ENCODE measurements at places on chromosomes 5 and 9.

- no peak for DNase-seq
Measured at GRCh38 chr9:128898382-128898781, 16.4 kb downstream of the LRRC8A start.

GRCh38 chr9:103802068-103802467 lies 292.0 kb upstream of the SMC2 start:
- DNase-seq: no peak

GRCh38 chr5:36877667-36878391 lies 1.3 kb downstream of the NIPBL start:
- no peak for DNase-seq

- no peak for DNase-seq
Measured at GRCh38 chr9:73121375-73121935, 30.2 kb upstream of the ANXA1 start.

DNA sequence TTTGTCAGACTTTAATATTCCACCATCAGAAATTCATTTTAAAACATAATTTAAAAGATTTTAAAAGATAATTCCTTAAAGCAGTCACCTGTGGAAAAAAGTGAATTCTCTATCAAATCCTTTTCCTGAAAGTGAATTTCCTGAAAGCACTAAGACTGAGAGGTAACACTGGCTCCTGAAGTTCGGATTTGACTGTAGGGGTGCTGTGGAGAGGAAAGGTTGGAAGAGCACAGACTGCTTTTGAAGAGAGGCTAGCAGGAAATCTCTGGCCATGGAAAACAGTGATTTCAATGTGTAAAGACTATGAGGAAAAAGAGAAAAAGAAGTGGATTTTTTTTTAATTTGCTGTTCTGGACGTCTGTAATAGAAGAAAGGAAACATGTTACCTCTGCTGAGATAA lies 35.7 kb upstream of the TMEM161B start:
- no peak for DNase-seq

DNA sequence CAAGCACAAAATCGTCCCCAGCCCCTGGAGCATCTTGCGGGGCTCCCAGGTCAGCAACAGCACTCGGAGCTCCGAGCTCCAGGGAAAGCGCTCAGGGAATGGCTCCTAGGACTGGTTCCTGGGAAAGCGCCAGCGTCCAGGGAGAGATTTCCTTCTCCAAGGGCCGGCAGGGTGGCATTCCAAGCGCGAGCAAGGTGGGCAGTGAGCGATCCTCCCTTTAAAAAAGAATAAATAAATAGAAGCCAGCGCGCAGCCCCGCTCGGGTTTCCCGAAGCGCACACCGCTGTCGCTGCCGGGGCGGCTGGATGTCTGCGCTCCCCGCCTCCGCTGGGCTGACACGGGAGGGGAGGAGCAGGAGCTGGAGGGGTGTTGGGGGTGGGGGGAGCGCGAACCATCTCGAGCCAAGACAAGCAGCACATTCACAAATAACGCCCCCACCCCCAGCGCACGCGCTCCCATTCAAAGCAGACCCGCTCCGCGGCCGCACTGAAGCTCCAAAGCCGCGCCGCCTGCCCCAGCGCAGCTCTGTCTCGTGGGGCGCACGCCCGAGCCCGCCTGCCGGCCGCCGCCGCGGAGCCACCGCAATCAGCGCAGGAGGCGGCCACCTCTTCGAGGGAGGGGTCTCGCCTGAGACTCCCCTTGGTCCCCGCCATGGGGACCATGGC lies 327.4 kb downstream of the SH3GL2 start:
- DNase-seq: no peak

GRCh38 chr5:68258531-68258930 lies 43.0 kb downstream of the PIK3R1 start:
- no peak for DNase-seq

GRCh38 chr5:153066281-153066680 lies 424.2 kb upstream of the GRIA1 start:
- no peak for DNase-seq

- no peak for DNase-seq
Measured at GRCh38 chr5:96016216-96016615, 54.6 kb upstream of the ELL2 start.

DNA sequence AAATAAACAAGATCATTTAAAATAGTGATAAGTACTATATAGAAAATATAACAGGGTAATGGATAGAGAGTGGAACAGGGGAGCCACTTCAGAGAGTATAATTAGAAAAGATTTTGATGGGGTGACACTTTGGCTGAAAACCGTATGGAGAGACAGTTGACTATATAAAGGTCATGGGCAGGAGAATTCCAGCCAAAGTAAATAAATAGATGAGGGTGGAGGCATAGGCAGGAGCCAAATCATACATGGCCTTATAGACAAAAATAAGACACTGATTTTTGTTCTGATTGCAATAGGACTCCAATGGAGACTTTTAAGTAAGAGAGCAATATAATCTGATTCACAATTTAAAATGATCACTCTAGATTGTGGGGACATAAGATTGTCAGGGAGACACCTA lies 37.5 kb upstream of the NUDT12 start:
- DNase-seq: no peak

DNA sequence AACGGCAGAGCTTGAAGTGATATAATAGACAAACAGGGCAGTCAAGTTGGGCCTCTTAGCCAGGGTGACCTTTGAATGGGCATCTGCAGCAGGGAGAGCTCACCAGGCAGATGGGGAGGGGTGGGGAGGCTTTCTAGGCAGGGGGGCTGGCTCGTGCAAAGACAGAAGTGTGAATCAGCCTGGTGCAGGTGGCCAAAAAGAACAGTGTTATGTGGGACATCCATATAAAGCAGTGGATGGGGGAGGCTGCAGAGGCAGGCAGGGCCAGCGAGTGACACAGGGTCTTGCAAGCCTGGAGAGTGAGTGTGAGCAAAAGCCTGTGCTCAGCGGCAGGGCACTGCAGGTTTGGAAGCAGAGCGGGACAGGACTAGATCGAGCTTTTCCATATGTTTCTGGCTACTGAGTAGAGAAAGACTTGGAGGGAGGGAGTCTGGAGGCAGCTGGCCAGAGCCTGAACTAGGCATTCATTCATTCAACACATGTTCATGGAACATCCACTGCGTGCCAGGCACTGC lies 14.2 kb upstream of the TTLL11 start:
- no peak for DNase-seq

DNA sequence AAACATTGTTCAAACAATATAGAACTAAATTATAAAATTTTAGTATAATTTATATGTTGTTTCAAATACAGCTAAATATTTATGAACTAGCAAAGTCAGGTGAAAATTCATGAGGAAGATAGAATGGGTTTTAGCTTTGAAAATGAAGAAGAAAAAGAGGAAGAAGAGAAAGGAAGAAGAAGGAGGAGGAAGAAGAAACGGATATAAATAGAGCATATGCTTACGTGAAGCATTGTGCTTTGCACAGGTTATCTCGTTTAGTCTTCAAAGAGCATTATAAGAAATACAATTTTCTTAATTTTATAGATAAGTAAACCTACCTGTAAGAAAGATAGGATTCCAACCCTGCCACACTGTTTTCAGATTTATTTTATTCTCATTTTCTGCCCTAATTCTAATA lies 620.6 kb upstream of the DAB2 start:
- DNase-seq: no peak

DNA sequence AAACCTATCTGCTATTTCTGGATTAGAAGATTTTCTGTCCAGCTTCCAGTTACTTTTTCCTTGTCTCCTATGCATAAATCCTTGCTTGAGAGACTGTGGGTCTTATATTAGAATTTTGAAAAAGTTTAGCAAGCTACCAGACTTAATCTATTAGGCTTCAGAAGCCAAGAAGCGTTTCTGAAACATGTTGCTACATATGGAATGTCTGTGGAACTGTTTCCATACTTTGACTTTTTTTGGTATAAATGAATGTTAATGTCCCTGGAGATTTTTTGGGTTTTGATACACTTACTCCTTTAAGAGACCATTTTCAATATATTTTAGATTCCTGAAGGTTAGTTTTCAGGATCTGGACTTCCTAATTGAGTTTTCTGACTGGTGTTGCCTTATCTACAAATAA lies 191.4 kb upstream of the SGCD start:
- no peak for DNase-seq

DNA sequence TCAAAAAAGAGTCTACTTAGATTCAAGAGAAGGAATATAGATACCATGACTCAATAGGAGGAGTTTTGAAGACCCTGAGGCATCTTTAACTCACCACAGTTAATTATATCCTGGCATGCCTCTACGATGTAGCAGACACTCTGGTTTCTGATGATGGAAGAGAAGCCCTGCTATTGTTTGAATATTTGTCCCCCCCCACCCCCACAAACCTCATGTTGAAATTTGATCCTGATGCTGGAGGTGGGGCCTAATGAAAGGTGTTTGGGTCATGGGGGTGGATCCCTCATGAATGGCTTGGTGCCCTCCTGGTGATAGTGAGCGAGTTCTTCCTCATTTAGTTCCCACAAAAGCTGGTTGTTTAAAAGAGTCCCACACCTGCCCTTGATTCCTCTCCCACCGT lies 147.9 kb upstream of the TBCA start:
- no peak for DNase-seq

DNA sequence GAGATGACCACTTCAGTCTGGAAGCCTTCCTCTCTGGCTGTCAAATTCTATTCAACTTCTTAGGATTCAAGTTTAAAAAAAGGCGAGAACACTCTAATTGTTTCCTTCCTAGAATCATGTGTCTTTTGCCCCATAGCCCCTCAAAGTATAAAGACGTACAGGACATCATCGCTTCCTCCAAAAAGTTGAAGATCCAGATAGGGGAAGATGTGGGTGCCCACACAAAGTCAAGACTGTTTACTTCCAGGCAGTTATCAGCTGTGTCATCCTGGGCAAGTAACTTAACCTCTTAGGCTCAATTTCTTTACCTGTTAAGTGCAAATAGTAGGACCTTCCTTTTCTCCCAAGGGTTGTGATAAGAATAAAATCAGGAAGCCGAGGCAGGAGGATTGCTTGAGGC lies 40.1 kb downstream of the PPARGC1B start:
- DNase-seq: no peak

DNA sequence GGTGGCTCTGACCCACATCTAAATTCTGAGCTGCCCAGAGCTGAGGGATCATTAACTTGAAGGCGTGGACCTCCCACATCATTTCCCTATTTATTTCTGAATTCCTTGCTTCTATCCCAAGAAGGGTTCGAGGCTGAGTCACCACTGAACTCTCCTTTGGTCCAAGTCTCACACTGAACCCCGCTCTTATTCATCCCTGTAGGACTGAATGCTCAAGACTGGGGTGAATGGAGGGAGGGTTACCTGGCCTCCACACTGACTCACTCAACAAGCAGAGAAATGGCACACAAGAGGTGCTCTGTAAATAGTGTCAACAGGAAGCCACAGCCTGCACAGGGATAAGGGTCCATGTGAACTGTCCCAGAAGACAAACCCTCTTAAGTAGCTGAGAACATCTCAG lies 79.1 kb upstream of the FSTL4 start:
- no peak for DNase-seq

DNA sequence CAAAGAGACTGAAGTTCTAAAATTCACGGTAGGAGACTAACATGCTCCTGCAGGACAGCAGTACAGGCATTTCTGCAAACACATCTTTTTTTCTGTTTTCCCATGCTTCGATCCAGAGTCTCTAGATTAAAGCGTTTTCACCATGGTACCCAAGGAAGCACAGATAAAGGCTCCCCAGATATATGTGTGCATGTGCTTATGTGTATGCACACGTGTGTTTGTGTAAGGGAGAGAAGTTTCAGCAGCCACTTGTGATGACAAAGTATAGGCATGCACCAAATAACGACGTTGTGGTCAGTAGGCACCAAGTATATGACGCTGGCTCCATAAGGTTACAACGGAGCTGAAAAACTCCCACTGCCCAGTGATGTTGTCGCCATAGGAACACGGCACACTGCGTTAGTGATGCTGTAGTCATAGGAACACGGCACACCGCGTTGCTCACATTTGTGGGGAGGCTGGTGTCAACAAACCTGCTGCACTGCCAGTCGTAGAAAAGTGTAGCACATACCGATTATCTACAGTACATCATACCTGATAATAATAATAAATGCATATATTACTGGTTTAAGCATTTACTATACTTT lies 21.7 kb downstream of the MED10 start:
- DNase-seq: no peak

All from activated CD4-positive, alpha-beta T cell treated with anti-CD3 and anti-CD28 coated beads, Interleukin-2, amount 50 U/mL, for 48 hours (primary cell).